ENCODE measurements at places on chromosomes 1 and 21.

DNA sequence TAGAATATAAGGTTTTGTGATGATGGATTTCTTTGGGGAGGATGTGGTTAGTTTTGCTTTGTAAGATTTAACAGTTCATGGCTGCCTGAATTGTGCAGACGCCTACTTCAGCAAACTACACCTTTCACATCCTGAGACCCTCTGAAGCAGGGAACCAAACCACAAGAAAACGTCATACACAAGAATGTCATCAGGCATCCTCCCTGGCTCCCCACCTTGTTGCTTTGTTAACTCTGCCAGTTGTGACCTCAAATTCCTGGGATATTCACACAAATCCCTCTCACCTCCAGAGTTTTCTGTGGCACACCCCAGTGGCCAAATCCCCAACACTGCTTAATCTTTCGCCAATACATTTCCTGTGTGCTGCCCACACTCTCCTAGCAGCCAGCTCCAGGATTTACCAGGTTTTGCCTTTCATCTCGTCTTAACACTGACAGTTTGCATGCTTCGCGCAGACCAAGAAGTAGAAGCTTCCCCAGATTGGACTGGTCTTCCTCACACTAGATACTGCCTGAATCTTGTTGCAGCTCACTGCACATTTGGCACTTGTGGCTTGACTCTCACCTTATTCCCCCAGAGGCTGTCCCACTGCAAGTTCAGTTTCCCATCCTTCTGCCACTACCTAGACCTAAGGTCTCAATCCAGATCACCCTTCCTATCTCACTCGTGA lies 51.1 kb upstream of the CTTNBP2NL start:
- DNase-seq, result no peak

GRCh38 chr1:194281376-194281775 lies 1095.0 kb upstream of the B3GALT2 start:
- DNase-seq, result no peak

DNA sequence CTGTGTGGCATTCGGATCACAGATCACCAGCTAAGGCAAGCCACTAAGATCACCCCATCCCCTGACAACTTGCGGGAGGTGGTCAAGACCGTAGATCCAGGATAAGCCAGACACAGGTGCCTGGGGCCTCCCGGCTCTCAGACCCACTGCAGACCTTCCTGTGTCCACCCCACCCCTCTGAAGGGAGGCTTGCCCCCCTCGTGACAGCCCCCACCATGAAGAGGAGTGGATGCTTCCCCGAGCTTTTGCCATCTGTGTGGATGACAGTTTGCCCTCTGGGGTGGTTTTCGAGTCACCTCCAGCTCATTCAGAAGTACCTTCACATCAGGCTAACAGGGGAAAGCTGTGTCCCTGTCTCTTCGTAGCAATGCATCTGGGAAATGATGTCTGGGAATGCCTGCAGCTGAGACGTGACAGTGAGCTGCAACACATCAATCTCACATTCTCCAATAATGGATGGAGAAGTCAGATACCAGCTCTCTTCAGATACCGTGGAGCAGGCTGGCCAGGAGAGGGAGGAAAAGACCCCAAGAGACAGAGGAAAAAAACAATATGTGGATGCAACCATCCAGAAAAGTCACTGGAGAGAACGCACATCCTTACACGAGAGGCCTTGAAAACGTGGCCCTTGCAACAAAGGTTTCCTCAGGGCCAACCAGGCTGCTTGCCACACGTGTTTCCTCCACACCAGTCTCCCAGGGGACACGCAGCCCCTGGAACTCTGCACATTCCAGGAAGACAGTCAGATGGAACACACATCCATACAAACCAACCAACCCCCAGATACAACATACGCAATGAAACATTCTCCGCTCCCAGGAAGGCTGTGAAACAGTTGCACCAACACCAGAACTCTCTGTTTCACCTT lies 20.4 kb upstream of the FHAD1 start:
- no peak for DNase-seq

GRCh38 chr1:159854116-159854692 lies 8.3 kb downstream of the VSIG8 start:
- DNase-seq, result no peak

- DNase-seq, result no peak
Measured at GRCh38 chr1:47608296-47608875, 170.5 kb downstream of the FOXD2 start.

- no peak for DNase-seq
Measured at GRCh38 chr1:15406614-15407559, 2.8 kb upstream of the EFHD2 start.

- DNase-seq, result no peak
Measured at GRCh38 chr1:161962091-161962887, 61.4 kb downstream of the OLFML2B start.

DNA sequence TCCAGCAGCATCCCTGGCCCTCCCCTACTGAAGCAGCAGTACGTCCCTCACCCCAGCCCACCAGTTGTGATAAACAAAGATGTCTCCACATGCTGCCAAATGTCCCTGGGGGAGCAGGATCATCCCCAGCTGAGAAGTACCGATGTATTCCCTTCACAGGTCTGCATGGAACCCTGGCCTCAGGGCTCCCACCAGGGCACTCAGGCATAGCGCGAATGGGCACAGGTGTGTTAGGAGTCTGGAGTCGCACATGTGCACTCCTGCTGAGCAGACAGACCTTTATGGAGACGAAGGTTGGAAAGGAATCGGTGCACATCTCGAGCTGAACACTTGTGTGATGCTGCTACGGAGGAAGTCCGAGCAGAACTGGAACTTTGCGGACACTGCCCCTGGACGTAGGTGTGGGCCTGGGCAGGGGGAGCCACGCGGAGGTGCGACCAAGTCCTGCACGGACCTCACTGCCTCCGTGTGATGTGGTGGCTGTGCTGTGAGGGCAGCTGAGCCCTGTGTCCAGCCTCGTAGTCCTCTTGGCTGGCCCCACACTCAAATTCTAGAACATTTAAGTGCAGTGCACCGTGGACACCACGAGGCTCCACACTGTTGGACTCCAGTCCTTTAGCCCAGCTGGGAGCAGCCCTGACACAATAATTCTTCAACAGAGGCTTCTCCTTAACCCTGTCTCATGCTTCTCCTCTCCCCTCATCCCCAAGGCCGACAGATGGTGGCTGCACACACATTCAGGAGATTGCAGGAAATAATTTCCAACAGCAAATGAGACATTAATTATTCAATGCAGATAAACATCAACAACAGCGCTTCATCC lies 43.4 kb downstream of the RSPH1 start:
- DNase-seq, result no peak

DNA sequence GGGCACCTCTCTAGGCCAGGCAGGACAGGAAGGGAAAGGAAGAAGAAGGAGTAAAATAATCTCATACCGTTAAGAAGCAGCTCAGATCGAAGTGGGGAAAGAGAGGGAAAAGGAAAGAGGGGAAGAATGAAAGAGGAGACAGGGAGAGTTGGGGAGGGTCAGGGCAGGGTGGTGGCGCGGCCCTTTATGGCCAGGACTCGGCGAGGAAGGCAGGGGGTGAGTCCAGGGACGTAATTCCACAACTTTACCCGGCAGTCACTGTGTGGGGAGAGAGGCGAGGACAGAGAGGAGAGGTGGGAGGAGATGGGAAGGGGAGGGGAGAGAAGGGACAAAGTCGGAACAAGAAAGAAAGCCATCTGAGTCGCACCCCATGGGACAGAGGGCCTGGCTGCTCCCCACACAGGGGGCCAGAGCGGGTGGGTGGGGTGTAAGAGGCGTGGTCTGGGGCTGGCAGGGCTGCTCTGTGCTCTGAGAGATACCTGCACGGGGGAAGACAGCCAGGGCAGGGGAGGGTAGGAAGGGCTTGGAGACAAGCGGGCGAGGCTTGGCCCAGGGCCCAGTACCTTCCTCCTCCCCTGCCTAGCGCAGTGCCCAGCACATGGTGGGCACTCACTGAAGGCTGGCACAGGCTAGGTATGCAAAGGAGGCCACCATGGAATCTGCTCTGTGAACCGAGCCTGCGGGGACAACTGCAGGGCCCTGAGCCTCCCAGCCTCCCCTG lies 49.4 kb downstream of the KIF21B start:
- DNase-seq, result no peak

- DNase-seq, result no peak
Measured at GRCh38 chr1:20234788-20235535, 48.6 kb upstream of the PLA2G2C start.

GRCh38 chr1:246742396-246742795 lies 18.2 kb downstream of the SCCPDH start:
- DNase-seq, result no peak

All from stimulated activated CD8-positive, alpha-beta memory T cell treated with anti-CD3 and anti-CD28 coated beads, Interleukin-2, amount 100 ng/mL, for 1 hour (primary cell).